Fibroblast of skin of right quadriceps (primary cell): ENCODE measurements at places on chromosomes 5 and 9.
A peak's percentile ranks its signal among the peaks of the same experiment; 100 is the strongest.

GRCh38 chr5:56161927-56162326, 71.2 kb downstream of the ANKRD55 start:
- DNase-seq = no peak

GRCh38 chr9:106921341-106921899, 58.5 kb downstream of the ZNF462 start:
- peak; percentile 60 for DNase-seq

GRCh38 chr9:71768388-71769174, at the start of gene CEMIP2:
CEMIP2 (minus strand) TSS chr9:71768513; CDS start chr9:71750373, 18,140 bp downstream.
- DNase-seq = peak; percentile 92

GRCh38 chr9:117715411-117715989, 11.3 kb downstream of the TLR4 start:
- no peak for DNase-seq

- DNase-seq = no peak
These were observed 46.2 kb upstream of the IFNE start for GRCh38 chr9:21528123-21528808.

- peak; percentile 17 for DNase-seq
These were observed 199.5 kb downstream of the ALDH1A1 start for GRCh38 chr9:72753266-72753893.

GRCh38 chr5:65611524-65611923, 12.6 kb downstream of the TRIM23 start:
- DNase-seq = no peak

DNA sequence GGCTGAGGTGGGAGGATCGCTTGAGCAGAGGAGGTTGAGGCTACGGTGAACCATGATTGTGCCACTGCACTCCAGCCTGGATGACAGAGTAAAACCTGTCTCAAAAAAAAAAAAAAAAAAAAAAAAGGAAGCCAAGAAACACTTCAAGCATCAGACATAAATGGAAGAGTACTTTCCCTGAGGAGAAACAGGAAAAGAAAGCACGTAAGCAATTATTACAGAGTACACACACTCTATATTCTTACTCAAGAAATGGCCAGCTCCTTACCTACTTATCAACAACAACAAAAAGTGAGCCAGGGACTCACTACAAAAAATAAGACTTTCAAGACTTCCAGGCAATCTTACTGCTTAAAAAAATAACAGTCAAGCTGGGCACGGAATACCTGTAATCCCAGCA, 21.8 kb downstream of the ZFR start:
- DNase-seq = no peak

DNA sequence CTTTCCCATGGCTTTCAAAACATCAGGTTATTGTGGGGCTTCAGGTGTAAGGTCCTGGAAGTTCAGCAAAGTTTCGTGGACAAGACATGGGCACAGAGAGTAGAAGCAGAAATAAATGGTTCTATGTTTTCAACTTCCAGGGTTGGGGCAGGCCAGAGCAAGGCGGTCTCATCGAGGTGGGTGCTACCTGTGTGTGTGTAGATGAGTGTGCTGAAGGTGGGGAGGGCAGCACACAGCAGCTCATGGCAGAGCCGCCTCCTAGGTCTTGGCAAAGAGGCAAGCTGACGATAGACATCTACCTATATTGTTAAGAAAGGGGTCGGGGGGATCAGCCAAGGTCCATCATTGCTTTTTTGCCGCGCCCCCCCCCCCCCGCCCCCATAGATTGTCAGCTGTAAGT, 3.8 kb downstream of the RAB24 start:
- no peak for DNase-seq

GRCh38 chr9:68698943-68699509, 6.0 kb upstream of the PIP5K1B start:
- DNase-seq = no peak

- DNase-seq = no peak
These were observed 51.3 kb downstream of the ANXA1 start for GRCh38 chr9:73202980-73203379.

DNA sequence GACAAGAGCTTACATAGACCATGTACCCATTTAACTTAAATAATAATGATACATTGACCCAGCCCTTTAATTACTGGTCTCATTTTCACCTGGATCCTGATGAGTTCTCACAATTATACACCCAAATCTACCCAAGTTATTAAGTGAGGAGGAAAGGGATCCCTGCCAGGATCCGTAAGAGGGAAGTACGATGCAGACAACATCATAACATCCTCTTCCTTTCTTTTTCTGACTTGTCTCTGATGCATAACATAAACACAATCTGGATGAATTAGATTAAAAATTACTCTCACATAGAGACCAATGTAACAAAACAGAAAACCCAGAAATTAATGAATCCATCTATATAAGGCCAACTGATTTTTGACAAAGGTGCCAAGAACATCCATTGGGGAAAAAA, 17.0 kb downstream of the MARCHF3 start:
- no peak for DNase-seq

- no peak for DNase-seq
These were observed 25.2 kb upstream of the RIOK2 start for GRCh38 chr5:97208184-97208713.

DNA sequence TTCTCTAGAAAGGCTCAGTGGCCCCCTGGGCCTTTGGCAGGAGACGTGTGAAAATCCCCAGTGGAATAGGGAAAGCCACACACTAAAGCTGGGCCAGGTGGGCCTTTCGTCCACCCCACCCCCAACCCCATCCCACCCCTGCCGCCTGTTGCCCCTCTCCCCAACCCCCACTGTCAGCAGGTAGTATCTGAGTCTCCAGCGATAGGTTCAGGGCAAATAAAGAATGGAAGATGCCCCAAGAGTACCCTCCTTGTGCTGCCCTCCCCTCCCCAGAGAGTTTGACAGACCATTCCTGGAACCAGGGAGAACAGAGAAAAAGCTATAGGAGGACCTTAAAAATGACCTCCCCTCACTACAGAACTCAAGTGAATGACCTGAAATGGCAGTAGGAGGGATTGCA, 36.7 kb upstream of the UBE2D2 start:
- DNase-seq = no peak

GRCh38 chr9:105500108-105500766, 52.4 kb downstream of the FSD1L start:
- no peak for DNase-seq

GRCh38 chr9:19946441-19947109, 157.7 kb upstream of the SLC24A2 start:
- DNase-seq = no peak

- peak; percentile 47 for DNase-seq
These were observed 45.5 kb upstream of the IL7R start for GRCh38 chr5:35811108-35811741.

DNA sequence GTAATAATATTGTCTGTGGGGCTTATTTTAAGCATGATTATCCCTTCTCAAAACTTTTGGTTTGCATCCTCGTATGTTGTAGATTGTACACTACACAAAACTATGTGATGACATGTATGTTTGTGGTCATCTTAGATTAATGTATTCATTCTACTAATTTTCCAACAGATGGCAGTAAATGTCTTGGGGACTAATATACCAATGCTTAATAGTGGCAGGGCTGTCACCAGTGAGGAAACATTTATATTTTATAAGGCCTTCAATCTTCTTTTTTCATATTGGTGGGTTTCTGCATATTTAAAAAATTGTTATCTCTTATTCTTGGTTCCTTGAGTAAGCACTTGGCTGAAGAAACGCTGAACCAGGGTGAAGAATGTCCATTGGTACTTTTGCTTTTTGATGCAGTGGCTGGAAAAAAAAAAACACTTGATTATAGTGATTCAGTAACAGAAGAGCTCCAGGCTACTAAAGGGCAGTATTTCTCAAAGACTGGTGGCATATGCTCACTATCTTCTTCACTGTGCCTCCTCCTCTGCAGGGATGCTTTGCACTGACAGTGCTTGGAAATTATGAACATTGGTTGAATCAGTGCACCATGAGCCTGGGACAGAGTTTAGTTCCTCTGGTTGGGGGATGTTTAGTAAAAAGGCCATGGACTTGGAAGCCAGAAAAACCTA, 530.3 kb downstream of the RASEF start:
- DNase-seq = peak; percentile 9

GRCh38 chr5:149773291-149774095, 43.4 kb downstream of the PPARGC1B start:
- no peak for DNase-seq

DNA sequence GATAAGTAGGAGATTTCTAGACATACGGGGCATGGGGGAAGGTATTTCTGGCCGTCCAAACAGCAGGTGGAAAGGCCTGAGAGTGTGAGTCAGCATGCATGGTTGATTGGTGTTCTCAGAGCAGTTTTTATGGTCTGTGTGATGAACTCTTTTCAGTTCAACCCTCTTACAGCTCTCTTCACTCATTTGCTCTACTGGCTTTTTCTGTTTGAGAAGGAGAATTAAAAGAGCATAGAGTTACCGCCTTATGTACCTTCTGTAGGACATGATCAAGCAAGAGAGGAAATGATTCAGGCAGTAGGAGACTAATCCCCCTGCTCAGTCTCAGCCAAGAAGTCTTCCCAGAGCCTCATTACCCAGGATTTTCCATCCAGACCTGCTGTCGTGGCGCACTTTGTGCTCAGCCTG, 92.4 kb downstream of the PRDM6 start:
- DNase-seq = peak; percentile 24

GRCh38 chr9:136539427-136540421, 6.1 kb downstream of the NOTCH1 start:
- DNase-seq = peak; percentile 59

DNA sequence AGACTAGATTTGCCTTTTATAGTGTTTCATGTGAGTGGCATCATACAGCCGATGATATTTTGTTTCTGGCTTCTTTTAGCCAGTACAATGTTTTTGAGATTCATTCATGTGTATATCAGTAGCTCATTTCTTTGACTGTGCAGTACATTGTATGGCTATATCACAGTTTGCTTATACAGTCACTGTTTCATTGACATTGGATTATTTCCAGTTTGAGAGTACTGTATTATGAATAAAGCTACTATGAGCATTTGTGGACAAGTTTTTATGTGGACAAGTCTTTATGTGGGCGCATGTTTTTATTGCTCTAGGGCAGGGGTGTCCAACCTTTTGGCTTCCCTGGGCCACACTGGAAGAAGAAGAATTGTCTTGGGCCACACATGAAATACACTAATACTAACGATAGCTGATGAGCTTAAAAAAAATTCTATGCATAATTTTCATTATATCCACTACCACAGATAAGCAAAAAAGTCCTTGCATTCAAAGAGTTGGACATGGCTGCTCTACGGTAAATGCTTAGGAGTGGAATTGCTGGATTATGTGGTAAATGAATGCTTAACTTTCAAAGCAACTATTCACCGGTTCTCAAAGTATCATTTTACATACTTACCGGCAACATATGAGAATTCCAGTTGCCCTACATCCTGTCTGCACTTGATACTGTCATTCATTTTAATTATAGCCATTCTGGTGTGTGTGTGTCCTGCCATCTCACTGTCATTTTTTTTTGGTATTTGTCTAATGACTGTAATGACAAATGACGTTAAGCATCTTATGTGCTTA, 177.8 kb downstream of the RGS3 start:
- DNase-seq = no peak

DNA sequence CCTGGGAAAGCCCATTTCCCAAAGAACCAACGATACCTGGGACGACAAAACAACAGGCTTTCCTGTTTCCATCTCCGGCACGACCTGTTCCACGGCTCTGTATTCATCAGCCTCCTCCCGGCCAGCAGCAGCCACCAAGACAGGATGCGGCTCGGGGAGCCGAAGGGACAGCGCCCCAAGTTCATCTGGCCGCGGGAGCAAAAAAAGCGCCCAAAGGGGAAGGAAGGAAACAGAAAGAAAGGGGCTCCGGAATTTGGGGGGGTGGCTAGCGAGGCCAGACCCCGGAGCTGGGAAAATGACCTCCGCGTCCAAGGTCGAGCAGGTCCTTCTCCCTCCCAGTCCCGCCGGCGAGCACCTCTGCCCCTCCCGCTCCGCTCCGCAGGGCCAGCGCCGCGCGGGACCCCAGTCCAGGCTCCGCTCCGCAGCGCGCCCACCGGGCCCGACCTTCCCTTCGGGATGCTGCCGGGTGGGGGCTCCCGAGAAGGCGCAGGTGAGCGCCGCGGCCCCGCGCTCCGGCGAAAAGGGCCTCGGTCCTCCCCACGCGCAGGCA, 608 bp downstream of the ELOVL7 start:
- no peak for DNase-seq

DNA sequence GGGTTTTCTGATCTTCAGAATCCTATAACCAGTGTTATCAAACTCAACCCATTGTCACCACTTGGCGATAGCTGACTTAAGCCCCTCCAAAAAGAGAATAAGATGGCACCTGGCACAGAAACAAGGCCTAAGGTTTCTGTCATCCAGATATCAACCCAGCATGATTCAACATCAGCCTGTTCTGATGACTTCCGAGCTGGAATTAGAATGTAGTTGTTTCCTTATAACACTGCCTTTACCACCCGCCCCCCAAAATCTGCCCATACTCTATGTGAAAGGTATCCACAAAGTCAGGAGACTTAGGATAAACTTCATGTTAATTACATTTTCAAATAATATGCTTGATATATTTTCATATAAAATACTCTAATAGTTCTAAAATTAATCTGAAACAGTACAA, 5.2 kb downstream of the KLF9 start:
- no peak for DNase-seq

GRCh38 chr5:168579488-168580226, 489 bp upstream of the PANK3 start:
- peak; percentile 99 for DNase-seq

GRCh38 chr5:1352231-1353219, 7.6 kb upstream of the CLPTM1L start:
- no peak for DNase-seq

DNA sequence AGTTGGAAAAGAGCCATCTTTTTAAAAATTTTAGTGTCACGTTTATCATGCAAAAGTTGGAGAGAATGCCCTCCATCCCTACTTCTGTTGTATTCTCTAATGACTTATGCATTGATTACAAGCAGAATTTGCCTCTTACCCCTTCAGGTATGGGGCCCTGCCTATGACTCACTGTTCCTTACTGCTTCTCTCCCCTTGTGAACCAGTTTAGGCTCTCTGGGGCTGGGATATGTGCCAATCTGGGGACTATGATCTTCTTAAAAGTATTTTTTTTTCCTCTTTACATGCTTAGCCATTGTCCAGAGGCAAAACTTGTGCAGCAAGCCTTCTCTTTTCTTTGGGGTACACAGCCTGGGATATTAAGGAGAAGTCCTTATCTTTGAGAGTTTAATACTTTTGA, 37.4 kb downstream of the CAMK4 start:
- DNase-seq = no peak

- no peak for DNase-seq
These were observed 627.2 kb downstream of the ISL1 start for GRCh38 chr5:52010454-52010853.
